ENCODE measurements at places on chromosomes 7 and 10.

GRCh38 chr7:156929789-156930539, 19.5 kb upstream of the NOM1 start:
- DNase-seq: no peak

GRCh38 chr7:123539871-123540270, 5.5 kb upstream of the IQUB start:
- DNase-seq: no peak

- no peak for DNase-seq
Observed at GRCh38 chr10:15075421-15075820, 13.2 kb downstream of the ACBD7 start.

DNA sequence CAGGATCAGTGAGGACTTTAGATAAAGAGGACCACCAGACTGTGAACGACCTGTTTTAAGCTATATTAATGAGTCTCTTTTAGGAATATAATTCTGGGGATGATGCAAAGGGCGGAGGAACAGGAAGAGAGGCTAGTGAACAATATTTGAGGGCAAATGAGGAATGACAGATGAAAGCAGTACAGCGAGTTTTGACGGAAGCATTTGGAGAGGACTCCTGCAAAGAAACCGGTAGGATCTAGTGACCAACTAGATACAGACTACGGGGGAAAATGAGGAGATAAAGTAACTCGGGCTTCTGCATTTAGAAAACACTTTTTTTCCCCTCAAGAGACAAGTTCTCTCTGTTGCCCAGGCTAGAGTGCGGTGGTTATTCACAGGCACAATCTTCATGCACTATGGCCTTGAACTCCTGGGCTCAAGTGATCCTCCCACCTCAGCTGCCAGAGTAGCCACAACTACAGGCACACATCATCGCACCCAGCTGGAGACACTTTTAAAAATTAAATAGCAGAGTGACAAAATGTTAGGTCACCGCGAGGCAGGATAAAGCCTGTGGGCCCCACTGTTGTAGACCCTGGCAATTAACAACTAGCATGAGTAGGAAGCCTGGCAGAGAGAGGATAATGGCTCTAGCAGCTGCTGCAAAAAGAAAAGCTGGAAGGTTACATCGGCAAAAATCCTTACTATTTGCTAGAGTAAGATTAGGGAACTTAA, 143.2 kb downstream of the SRPK2 start:
- no peak for DNase-seq

- DNase-seq: no peak
Observed at GRCh38 chr7:55031075-55031474, 12.3 kb downstream of the EGFR start.

DNA sequence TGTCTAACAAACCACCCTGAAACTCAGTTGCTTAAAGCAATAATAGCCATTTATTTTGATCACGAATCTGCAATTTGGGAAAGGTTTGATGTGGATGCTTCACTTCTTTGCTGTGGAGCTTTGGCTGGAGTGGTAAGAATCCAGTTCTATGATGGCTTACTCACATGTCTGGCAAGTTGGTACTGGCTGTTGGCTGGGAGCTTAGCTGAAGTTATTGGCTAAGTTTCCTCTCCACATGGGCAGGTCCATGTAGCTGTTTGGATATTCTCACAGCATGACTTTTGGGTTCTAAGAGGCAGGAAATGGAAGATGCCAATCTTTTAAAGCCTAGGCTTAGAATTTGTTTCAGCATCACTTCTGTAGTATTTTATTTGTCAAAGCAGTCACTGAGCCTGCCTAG, 277.6 kb upstream of the NRP1 start:
- DNase-seq: no peak

DNA sequence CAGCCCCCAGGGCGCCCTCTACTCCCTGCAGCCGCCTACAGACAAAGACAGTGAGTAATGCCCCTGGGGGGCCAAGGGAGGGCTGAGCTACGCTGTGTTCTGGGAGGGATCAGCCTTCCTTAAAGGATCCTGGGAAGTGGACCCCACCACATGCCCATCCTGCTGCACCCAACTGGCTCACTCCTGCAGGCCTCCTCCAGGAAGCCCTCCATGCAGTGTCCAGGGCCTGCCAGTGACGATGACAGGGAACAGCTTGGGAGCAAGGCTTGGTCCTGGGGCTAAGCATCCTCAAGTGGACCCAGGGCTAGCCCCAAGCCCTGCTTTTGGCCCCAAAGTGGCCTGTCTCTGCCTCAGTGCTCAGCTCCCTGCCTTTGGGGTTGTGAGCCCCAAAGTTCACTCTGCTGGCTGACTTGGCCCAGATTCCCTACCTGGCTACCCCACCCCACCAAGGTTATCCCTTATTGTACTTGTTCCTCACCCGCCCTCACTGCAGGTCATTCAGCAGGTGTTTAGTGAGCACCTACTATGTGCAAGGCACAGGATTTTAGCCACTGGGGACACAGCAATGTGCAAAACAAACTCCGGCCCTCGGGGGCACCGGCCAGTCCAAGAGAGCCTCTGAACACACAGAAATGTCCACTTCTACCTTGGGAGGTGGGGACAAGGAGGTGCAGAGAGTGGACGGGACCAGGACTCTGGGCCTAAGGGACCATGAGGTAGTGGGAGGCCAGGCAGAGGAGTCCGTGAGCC, 83.5 kb downstream of the MYL10 start:
- no peak for DNase-seq

DNA sequence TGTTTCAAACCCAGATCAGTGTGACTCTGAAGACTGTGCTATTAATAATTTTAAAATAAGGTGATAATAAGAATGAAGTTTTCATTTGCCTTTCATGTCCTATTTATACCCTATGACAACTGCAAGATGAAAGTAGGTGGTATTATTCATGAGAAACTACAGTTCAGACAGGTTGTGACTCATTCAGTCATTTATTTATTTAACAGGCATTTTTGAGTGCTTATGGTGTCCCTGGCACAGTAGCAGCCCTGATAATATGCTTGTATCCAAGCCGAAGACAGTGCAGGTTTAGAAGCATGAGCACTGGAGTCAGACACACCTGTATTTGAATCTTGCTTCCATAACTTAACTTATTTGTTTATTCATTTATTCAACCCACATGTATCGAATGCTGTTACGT, 87.1 kb downstream of the FZD1 start:
- DNase-seq: no peak

DNA sequence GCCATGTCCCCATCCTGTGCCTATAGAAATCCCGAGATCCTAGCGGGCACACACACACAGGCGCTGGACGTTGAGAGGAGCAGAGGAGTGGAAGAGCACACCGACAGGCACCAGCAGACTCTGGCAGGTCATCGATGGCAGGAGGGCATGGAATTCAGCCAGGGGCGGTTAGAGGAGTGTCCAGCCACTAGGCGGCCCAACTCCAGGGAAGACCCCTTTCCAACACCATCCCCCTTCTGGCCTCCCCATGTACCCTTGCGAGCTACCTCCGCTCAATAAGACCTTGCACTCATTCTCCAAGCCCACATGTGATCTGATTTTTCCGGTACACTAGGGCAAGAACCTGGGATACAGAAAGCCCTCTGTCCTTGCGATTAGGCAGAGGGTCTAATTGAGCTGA, 356.0 kb upstream of the DPP6 start:
- DNase-seq: no peak

DNA sequence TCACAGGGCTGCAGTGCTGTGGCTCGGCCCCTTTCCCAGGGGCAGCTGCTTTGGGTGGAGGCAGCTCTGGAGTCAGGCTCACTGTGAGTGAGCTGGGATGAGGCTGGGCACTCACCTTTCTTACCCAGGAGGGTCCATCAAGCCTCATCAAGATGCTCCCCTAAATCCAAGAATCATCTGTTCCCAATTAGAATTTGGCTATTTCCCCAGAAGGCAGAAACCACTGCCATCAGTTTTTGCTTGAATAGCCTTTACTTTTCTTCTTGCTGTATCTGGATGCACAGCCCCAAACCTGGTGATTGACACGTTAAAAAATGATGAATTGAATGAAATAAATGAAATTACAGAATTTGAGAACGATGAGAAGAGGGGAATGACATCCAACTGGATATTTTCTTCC, 74.3 kb upstream of the LYZL1 start:
- no peak for DNase-seq

GRCh38 chr7:55996856-55997500, 32.6 kb downstream of the NIPSNAP2 start:
- no peak for DNase-seq

DNA sequence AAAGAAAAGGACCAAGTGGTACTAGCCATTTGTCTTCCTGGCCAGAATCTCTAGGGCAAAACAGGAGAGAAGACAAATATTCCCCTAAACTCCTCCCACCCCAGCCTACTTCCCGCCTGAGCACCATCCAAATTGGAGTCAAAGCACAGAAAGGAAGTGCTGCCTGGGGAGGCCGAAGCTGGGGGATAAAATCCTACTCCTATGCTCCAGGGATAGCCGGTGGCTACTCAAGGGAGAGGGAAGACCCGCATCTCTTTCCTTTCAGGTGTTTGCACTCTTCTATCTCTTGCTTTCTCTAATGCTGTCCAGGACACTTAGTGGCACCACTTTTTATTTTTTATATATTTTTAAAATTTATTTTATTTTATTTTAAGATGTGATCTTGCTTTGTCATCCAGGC, 7.1 kb upstream of the DUSP5 start:
- no peak for DNase-seq

DNA sequence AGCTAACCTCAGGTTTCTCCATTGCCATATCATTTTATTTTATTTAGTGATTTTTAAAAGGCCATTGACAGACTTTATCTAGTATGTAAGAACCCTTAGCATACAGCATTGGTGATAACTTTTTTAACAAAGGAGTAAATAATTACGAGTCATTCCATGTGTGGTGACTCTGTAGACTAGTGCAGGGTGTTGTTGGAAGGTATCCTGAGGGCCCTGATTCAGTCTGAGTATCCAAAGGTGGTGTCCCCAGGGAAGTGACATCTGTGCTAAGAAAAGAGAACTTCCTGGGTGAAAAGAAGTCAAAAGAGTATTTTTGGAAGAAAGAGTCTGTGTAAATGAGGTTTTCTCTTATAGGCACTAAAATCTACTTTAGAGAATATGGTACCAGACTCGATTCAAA, 308.4 kb downstream of the C7orf25 start:
- DNase-seq: no peak

DNA sequence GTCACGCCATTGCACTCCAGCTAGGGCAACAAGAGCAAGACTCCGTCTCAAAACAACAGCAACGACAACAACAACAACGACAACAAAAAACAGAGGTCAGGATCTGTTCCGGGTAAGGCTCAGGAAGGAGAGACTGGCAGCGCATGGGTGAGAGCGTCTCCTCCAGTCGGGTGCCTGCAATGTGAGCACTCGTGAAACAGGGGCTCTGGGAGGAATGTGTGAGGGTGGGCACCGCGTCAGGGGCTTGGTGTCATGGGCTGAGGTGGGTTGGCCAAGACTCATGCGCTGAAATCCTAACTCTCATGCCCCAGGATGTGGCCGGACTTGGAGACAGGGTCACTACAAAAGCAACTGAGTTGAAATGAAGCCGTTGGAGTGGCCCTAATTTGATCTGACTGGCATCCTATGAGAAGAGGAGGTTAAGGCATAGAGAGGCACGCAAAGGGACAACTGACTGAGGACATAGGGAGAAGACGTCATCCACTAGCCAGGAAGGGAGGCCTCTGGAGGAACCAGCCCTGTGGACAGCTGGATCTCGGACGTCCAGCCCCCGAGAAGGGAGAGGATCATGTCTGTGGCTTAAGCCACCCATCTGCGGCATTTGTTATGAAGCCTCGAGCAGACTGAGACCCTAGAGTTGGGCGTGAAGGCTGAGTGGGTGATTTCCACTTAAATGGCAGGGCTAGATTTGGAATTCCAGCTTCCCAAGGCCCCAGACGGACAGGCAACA, 241.5 kb upstream of the PITRM1 start:
- DNase-seq: no peak

- DNase-seq: no peak
Observed at GRCh38 chr7:99666013-99666395, 13.8 kb downstream of the CYP3A5 start.

- DNase-seq: no peak
Observed at GRCh38 chr10:82256275-82256674, 381.3 kb downstream of the NRG3 start.

- no peak for DNase-seq
Observed at GRCh38 chr7:66497346-66497745, 131.3 kb upstream of the KCTD7 start.

DNA sequence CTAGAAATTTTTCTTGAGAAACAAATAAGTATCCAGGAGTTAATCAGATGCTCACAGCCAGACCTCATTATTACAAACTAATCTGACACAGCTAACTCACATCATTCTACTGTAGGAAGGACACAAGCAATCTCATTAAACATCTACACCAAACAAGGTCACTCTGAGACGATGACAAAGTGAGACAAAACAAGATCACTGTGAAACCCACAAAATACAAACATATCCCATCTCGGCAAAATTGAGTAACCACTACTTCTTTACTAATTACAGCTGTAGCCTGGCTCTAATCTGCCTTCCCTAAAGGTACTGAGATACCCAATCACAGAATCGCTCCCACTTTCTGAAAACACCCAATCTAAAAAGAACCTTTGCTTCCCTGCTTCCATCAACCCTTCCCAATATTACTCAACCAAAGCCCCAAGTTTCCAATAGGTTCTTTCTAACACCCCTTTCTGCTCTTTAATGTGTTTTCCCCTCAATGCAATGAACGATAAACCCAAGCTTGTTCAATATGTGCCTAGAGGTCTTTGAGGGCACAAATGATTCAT, 26.9 kb downstream of the CCDC6 start:
- DNase-seq: no peak

DNA sequence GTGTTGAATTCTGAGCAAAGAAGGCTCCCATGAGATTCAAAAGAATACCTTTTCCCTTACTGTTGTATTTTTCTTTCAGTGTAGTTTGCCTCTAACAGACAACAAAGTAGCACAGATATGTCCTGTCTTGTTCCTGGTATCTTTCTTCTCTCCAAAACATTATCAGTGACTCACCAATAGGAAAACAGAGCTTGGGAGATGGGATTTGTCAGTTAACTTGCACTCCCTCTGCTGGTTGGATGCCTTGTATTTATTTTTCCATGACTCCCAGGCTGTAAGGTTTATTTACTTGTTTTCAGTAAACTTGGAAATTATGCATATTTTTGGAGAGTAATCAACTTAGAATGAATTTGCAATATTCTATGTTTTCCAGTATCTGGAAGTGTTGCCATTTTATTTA, 129.7 kb downstream of the SAMD9 start:
- no peak for DNase-seq

DNA sequence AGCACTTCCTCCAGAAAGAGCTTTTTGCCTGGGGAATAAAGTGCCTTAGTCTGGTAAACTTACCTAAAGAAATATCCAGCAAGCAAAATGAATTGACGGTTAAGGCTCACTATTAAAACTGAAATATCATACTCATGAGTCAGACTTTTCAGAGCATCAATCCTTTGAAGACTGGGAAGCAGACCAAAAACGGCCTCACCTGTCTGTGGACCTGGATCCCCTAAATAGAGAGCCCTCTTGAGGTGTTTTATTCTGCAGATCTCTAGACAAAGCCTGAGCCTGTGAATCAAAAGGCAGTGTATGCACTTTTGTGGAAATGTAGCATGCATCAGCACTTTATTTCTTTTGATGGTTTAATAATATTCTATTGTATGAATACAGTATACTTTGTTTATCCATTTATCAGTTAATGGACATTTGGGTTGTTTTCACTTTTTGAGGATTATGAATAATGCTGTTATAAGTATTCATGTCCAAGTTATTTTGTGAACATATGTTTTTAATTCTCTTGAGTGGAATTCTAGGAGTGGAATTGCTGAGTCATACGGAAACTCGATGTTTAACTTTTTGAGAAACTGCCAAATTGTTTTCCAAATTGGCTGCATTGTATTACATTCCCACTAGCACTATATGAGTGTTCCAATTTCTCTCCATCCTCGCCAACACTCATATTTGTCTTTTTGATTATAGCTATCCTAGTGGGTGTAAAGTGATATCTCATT, 449.0 kb upstream of the IGFBP3 start:
- no peak for DNase-seq
